Renal pelvis (tissue), 12 donors: ENCODE measurements at places on chromosomes 16 and 17.

DNA sequence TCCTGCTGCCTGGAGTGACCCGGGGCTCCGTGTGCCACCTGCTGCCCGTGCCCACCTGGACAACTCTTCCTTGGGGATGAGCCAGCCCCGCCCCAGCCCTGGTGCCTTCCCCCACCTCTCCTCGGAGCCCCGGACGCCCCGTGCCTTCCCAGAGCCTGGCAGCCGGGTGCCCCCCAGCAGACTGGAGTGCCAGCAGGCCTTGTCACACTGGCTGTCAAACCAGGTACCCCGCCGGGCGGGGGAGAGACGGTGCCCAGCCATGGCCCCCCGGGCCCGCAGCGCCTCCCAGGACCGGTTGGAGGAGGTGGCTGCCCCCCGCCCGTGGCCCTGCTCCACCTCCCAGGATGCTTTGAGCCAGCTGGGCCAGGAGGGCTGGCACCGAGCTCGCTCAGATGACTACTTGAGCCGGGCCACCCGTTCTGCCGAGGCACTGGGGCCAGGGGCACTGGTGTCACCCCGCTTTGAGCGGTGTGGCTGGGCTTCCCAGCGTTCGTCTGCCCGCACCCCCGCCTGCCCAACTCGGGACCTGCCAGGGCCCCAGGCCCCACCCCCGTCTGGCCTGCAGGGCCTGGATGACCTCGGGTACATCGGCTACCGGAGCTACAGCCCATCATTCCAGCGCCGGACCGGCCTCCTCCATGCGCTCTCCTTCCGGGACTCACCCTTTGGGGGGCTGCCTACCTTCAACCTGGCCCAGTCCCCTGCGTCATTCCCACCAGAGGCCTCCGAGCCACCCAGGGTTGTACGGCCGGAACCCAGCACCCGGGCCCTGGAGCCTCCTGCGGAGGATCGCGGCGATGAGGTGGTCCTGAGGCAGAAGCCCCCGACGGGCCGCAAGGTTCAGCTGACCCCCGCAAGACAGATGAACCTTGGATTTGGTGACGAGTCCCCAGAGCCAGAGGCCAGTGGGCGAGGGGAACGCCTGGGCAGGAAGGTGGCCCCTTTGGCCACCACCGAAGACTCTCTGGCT, 38.4 kb downstream of the ARHGAP23 start:
- DNase-seq: no peak

GRCh38 chr17:61009663-61010062, 332.0 kb downstream of the BCAS3 start:
- peak; percentile 42 for DNase-seq

GRCh38 chr17:3818786-3819185, 17.8 kb upstream of the ITGAE start:
- DNase-seq: no peak

DNA sequence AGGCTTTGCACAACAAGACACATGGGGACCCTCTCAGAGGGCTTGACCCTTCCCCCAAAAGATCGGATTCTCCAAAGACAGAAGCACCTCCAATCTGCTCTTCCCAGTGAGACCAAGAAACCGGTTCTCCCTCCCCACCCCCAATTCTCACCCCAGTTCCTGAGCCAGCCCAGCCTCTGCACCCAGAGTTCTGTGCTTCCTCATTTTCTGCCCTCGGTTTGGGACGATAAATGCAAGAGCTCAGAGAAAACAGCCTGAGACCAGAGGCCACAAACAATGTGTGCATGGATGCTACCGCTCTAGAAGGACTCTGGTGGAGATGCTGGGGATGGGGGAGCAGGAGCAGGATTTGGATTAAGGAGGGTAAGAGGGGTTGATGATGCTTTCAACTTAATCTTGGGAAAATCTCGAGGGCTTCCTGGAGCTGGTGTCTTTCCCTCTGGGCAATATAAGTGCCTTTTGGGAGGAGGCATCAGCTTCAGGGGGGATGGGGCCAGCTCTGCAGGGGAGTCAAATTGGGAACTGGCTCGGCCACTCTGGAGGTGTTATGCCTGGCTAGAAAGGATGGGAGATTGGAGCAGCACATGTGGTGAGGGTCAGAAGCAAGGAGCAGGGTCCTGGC, 6.0 kb downstream of the KRT15 start:
- no peak for DNase-seq

DNA sequence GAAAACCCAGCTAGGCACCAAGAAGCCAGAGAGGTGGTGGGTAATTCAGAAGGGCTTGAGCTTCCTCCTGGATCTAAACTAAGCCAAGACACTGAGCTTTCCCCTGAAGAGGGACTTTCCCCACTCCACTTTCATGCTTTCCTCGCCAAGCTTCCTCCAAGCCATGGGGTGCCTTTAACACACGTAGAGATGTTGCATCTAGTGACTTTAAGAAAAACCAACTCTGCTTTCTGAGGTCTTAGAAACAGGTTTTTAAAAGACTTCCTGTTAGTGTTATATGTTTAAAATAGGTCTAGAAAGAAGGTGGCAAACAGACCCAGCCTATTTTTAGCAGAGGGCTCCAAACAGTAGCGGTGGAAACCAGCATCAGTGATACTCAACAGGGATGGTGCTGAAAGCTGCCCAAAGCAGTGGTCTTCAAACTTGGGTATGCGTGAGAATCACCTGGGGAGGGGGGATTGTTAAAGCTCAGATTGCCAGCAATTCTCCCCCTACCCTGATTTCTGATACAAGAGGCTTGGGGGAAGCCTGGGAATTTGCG, 585.6 kb downstream of the CDH13 start:
- DNase-seq: no peak

- no peak for DNase-seq
These were observed 115.5 kb downstream of the SOCS1 start for GRCh38 chr16:11140466-11140865.

DNA sequence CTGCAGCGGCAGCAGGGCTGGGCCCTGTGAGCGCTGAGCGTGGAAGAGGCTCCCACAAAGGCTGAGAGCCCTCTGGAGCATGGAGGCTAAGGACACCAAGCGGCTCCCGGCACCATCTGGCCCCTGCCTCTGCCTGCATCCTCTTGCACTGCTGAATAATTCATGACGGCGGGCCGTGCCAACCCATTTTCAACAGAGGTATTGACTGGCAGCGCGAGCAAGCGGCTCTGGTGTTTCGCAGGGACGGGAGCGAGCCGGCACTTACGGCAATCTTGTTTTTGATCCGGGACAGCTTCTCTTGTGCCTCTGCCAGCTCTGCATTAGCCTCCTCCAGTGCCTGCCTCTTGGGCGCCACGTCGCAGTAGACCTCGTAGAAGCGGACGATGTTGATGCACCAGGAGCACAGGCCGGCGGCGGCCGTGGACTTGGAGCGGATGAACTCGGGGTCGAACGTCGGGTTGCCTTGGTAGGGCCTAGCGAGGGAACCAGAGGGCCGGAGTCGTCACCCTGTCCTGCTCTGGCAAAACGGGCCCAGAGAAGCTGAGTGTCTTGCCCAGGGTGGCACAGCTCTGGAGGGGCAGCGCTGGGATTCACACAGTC, 80.4 kb downstream of the PGS1 start:
- DNase-seq: no peak

DNA sequence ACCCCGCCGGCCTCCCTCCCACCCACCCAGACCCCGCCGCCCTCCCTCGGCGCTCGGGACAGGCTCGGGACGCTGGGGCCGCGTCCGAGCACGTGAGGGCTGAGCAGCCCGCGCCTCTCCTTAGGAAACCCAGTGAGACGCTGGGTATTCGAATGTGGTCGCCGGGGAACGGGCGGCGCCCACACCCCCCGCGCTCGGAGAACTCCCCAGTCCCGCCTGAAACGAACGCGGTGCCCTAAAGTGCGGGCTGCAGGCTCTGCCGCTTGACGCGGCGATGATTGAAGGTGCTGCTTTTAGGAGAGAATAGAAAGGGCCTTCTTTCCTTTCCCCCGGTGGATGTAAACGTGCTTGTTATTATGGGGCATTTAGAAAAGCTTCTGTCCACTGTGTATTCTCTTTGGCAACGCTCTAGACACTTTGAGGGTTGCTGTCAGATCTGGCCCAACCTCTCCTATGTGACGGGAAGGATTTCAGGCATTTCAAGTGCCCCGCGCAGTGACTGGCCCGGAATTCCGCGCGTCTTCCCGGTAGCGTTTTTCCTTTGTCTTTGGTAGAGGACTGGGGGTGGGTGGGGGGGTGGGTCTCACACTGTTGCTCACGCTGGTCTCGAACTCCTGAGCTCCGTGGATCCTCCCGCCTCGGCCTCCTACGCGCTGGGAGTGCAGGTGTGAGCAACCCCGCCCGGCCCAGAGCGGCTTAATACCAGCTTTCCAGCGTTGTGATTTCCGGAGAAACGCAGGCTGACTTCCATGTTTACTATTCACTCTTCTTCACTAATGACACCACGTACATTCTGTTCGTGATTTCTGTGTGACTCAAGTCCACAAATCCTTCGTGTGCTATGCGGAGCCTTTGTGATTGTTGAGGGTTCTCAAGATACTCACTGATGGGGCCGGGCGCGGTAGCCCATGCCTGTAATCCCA, 21.8 kb upstream of the FOXK2 start:
- DNase-seq: peak; percentile 33

DNA sequence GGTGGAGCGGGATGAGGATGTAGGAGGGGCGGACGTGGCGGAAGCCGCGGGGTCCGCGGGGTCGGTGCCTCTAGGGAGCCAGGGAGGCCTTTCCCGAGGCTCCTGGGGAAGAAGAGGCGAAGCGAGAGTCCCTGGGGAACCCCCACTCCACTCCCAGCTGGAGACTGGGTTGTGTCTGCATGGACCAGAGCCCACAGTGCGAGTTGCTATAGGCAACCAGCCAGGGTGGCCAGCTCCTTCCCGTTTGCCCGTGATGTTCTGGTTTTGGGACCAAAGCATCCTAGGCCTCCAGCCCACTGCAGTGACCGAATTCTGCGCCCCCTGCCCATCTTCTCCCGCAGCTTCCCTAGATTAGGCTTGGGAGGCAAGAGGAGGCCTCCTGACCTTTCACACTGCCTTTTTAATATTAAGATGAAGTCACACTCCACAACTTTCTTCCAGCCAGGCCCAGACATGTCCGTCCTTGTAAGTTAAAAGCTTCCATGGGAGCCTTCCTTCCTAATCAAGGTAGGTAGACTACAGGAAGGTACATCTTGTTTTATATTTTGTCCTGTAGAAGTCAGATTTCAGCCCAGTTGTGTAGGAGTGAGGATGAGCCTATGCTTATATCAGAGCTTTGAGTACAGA, 469 bp downstream of the AMZ2 start:
- peak; percentile 39 for DNase-seq
